ENCODE measurements at places on chromosomes 11 and 22.

DNA sequence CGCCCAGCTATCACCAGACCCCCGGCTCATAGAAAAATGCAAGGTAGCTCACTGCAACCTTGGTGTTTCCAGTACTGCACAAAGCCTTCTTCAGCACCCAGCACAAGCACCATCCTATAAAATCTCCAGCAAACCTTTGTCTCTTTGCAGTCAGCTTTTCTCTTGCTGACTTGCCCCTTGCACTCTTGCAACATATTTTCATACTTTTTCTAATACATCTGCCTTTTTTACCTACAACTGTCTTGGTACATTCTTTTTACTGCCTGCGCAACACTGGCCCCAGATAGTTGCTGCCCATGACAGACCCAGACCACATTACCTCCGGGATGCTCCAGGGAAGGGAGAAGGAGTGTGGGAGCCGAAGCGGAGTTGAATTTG, 142.4 kb downstream of the MPPED1 start:
- no peak for DNase-seq

DNA sequence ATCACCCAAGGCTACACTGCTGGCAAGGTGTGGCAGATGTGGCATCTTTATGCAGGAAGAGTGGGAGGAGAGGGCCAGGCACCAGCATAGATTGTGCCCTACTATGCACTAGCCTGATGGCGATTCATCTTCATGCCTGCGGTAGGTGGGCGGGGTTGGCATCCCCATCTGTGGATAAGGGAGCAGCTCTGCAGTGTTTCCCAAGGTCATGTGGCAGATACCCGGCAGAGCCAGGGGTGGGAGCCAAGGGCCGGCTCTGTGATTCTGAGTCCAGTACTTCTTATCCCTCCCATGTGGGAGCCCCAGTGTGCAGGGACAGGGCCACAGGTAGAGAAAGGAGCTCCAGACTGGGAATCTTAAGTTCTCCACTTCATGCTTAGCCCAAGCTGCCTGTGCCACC, 20.0 kb downstream of the CD82 start:
- no peak for DNase-seq

- DNase-seq, result peak; percentile 78
These were observed at the start of gene MADD for GRCh38 chr11:47269829-47270305. Gene MADD (plus strand): TSS chr11:47270133.

DNA sequence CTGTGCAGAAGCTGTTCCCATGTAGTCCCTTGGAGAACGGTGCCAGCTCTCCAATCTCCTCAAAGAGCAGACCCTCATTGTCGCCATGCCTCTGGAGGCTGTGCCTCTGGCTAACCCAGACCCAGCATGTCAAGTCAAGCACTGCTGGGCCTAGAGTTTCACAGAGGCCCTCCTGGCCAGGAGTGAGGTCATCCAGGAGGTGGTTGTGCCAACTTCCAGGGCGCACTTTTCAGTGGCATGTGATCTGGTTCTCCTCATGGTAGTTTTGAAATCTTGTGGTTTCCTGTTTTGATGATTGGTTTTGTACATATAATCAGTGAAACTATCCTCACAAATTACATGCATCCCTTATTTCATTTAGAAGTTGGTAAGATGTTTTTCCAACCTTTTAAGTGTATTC, 78.9 kb downstream of the PPFIBP2 start:
- DNase-seq, result no peak

DNA sequence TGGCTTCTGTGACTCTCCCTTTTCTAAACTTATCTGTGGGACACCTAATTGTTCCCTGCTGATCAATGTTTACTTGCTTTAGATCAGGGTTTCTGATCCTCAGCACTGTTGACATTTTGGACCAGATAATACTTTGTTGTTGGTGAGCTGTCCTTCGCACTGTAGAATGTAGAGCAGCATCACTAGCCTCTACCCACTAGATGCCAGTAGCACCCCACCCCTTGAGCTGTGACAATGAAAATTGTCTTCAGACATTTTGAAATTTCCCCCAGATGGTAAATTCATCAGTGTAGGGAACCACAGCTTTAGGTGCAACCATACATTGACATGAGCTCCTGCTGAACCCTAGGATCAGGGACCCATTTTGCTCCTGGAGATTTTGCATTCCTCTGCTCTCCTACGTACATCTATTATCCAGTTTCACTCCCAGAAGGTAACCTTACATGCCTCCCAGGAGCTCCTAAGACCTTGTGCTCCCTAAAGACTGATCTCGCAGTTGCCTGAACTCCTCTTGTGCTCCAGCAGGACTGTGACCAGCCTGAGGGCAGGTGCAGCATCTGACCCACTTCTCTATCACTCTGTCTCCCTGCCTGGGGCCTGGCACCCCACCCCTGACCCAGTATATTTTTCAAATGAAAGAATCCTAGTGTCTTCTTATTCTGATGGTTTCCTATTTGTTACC, 107.8 kb downstream of the FAR1 start:
- no peak for DNase-seq

DNA sequence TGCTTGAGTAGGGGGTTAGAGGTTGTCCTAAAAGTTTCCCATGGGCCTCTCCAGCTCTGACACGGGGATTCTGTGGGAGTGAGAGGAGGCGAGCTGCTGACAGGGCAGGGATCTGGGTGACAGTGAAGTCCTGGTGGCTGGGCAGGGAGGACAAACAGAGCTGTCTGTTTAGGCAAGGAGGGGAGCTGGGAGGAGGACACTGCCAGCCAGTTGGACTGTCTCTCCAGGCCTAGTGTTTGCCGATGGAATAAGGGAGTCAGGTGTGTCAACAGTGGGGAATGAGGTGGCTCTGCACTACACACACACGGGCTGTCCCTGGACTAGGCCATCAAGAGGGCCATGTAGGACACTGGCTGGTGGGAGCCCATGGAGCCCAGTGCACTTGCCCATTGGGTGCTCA, 20.6 kb upstream of the SYT7 start:
- DNase-seq, result no peak

DNA sequence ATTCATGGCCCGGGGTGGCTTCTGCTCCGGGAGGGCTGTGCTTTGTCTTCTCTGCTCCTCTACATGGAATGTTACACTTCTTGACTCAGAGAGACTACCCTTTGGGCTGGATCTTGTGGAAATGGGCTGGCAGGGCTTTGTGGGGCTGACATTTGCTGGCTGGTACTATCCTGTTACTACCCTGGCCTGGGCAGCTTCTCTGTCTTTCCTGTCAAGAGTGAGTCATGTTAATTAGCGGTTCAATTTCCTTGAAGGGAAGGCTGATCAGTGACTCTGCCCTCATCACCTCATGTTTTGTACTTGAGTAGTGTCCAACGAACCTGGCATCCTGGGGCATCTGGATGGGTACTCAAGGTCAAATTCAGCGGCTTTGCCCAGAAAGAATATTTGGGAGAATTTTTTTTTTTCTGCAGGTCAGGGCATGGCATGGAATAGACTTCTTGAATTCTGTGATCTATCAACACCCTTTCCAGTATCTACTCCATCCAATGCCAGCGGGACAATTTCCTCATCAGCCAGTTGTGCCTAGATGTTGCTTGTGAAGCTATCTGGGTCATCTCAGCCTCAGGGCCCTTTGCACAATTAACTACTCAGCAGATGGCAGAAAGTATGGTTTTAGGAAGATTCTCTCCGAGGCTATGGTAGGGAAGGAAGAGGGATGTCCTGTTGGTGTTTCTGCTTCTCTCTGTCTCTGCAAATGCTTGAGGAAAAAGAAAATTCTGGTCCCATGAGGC, 140.5 kb upstream of the PLET1 start:
- DNase-seq, result no peak

DNA sequence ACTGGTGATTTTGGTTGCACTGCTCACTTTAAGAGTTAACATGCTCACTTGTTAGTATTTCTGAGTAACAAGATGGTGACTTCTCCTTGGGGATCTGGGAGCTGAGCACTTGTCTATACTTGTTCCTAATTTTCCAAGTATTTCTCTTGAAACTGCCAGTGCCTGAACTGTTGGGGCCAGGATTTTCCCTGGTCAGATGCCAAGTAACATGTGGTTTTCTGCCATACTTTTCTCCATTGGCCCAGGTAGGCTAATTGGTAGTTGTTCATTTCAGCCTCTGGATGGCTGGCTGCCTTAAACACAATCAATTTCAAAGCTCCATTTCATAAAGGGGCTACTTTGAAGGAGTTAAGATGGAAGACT, 35.0 kb downstream of the RNF141 start:
- DNase-seq, result no peak

DNA sequence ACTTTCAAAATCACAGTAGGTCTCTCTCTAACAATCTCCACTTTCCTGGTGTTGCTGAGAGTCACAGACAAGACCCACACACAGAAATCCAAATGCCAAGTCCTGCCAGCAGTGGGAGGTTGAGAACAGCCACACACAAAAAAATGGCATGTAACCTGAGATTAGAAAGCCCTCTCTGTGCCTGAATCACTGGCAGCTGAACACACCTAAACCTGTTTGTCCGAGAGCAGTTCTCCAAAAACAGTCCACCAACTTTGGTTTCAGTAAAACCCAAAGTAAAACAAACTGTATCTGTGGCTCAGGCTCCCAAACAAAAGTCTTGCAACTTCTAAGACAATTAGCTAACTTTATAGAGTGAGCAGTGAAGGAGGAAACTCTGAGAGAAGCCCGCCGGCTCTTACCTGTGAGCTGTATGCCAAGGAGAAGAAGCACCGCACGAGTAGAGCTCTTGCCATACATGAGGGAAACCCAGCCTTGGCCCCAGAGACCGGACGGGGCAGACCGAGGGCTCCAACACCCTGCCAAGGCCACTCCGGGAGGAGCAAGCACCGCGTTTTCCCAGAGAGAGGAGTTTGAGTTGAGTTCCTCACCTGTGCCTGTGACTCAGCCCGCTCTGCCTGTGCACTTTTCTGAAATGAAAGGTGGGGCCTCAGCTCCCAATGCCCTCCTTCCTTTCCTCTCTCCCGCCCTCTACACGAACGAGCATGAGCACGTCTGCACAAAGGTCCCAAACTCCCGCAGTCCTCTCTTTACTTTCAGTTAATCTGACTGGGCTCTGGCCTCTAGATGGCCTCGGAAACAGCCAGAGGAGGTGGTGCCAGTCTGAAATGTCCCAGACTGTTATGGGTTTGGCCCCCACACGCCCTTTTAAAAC, at the start of gene MPZL2:
MPZL2 (minus strand) TSS at position 603 of the 874 bp plus-strand sequence; CDS start at position 459, 144 bp downstream.
- no peak for DNase-seq

GRCh38 chr22:17106785-17107546, 14.2 kb downstream of the TMEM121B start:
- DNase-seq, result no peak

GRCh38 chr11:114059984-114060391, 477 bp downstream of the ZBTB16 start:
- peak; percentile 54 for DNase-seq

DNA sequence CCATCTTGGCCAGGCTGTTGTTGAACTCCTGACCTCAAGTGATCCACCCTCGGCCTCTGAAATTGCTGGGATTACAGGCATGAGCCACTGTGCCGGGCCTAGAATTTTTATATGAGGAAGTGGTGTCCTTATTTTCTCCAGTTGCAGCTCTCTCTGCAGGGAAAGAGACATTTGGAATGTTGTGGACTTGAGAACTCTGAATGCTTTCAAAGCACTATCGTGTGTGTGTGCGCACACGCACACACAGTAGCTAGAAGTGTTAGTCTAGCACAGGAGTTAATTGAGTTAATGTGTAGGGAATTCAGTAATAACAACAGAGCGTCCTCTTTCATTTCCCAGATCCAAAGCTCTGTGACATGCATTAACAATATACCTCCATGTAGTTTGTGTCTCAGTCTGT, 164.0 kb upstream of the RASSF10 start:
- no peak for DNase-seq

DNA sequence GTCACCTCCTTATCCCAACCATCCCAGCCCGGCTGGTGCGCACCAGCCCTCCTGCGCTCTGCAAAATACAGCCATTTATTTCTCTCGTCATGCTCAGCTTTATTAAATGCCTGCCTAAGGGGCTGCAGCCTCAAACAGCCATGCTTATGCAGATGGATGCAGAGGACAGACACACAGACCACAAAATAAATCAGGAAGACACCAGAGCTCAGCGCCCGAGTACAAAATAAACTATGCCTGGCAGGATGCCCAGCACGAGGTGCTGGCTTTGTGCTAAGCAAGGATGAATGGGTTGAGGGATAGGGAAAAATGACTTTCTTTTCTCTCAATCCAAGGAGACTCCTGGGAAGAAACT, 70.5 kb downstream of the RPUSD4 start:
- peak; percentile 60 for DNase-seq

DNA sequence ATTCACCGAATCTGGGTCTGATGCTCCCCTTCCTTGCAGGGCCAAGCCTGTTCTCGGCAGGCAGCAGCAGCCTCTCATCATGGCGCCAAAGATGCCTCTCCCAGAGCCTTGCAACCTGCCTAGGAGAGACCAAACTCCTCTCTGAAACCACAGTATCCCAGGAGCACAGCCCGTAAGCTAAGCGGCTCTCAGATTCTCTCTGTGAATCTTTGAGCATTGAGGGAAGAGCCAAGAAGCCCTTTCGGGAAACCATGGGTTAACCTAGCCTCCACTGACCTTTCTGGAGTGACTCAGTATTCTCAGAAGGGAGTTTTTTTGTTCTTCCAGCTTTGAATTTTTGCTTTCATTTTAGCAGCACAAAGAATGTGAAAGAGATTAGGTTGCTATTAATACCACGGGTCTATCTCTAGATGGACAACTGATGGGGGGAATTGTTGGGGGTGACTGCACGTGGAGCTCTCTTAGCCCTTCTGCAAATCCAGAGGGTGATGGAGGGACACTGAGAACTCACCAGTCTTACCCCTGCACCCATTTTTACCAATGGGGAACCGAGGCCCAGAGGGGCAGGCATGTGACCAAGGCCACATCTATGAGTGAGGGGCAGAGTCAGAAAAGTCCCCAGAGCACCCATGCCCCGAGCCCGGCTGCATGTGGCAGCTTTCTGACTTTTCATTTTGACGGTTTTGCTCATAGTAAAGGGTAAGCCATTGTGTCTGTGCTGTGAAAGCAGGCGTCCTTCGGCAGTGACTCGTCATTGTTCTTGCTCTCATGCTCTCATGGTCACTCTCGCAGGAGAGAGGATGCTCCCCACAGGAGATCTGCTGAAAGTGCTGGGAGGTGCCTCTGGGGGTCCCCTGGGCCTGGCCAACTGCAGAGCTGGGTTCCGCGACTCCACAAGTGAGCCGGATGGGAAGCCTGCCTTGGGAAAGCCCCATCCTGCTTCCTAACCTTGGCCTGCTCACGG, 36.0 kb downstream of the IRAG1 start:
- peak; percentile 87 for DNase-seq

DNA sequence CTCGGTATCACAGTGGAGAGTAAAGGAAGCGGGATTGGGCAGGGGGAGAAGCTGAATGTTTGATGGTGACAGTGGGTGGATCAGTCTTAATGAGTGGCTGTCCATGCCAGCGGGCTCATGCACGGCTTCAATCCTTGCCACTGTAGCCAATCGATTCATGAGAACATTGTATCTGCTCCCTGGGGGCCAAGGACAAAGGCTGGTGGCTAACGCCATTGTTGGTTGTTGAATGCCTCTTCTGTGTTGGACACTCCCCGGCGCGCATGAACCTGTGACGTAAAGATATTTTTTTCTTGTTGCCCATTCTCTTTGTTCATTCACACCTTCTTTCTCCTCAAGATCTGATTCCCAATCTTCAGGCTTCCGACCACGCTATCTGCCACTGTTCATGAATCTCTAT, 20.9 kb upstream of the ATXN10 start:
- DNase-seq, result no peak

DNA sequence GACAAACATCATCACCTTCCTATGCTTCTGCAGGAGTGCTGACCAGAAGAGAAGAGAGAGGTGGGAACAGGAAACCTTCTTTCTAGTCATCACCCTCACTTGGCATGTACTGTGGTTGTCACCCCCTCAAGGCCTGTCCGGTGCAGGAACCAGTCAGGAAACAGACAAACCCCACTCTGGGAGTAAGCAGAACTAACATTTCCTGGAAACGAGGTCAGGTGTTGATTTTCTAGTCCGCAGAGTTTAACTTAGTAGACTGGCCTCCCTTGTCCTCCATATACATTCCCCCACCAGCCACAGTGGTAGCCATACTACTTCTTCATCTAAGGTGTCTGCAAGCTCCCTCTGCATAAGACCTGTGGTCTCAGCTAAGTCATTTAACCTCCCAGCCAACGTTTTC, 80.7 kb upstream of the NCAM1 start:
- DNase-seq, result no peak
